ENCODE measurements at places on chromosomes 6 and 20.

- no peak for DNase-seq
These were observed 37.6 kb upstream of the EPB41L1 start for GRCh38 chr20:36116807-36117441.

GRCh38 chr20:25233016-25233772 is 14.7 kb upstream of the PYGB start:
- no peak for DNase-seq

DNA sequence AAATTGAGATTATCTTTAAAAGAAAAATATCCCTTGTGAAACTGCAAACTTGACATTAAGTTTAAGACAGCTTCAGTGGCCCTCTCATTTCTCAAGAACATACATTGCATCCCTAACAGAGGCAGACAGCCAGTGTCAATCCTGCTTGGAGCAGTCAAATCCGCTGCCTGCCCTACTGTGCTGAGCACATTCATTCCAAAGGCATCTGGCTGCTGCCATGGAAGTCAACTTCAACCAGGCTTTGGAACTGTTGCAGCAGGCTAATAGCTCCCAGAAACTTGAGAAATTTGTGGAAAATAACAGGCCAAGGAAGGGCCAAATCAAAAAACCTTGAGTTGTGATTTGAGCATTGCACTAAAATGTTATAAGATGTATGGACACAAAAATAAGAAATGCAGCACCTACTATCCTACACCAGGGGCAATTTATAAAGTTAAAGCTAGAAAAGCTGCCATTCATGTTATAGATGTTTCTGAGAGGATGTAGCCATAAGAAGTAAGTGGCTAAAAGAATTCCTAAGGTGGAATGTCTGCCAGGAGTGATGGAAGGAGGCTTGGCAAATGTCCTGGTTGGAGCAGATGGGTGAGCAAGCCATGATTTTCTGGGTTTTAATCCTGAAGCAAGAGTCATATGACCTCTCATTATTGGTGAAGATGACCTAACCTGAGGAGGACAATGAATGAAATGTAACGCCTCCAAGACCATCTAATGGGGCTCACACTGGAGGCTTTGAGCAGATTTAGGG is 31.4 kb upstream of the HAO1 start:
- DNase-seq: no peak

- no peak for DNase-seq
These were observed 42.8 kb downstream of the GPR6 start for GRCh38 chr6:110020888-110021287.

GRCh38 chr6:1524040-1524480 is 85.7 kb upstream of the FOXC1 start:
- peak; percentile 89 for DNase-seq

- no peak for DNase-seq
These were observed 435 bp downstream of the ZSWIM3 start for GRCh38 chr20:45857882-45858216.

DNA sequence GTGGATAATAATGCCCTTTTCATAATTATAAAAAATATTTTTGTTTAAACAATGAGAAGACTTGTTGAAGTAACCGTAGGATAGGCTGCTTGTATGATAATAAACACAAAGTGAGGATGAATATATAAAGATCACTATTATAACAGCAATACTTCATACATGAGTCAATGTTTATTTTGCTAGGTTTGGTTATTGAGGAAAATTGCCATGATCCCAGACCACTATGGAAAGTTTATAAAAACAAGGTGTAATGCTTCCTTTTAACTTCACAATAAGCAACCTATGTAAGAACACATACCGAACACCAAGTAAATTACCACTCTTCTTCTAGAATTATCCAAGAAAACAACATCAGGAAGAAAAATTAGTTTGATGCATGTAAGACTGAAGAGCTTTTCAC is 495.3 kb upstream of the RNF217 start:
- no peak for DNase-seq

DNA sequence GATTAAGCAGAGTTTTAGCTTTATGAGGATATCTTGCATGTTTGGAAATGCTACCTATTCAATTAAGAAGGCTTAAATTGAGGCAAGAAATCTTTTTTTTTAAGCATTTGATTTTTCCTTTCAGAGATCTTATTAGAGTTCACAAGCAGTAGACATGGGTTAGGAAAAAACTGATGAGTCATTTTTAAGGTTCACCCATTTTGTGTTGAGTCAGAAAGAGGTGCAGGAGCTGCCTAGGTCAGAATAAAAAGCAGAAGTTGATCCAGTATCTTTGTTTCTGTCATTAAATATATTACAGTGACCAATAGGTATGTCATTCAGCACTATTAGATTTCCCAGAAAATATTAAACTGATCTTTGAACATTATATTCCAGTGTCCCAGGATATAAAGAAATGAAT is 306.8 kb downstream of the LMBRD1 start:
- no peak for DNase-seq

DNA sequence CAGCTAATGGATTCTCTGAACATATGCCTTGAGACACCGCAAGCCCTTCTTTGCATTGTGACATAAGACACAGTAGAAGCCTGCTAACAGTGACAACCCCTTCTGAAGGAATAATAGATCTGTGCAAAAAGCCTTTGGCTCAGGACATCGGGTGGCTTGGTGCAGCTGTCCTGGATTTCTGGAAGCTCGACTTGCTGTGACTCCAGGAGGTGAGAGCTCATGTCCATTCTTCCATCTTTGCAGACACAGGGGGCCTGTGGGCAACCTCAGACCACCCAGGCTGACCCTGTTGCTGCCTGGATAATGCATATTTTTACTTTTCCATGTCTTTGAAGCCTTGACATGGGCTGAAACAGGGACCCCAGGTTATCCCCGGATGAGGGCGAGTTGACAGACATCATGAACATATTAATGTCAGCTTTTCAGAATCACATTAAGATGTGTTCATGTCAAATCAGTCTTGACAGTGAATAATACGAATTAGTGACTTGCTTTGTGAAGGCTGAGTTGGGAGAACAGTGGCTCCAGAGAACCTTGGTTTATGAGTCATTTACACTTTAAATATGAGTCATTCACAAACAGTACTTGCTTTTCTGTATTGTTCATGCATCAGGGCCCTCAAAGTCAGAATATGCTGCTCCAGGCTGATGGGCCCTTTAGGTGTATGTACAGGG is 66.8 kb upstream of the IYD start:
- DNase-seq: peak; percentile 68

- DNase-seq: no peak
These were observed 41.3 kb downstream of the ADGRF1 start for GRCh38 chr6:47000842-47001241.

- no peak for DNase-seq
These were observed 2.8 kb upstream of the SLC17A5 start for GRCh38 chr6:73656531-73657145.

DNA sequence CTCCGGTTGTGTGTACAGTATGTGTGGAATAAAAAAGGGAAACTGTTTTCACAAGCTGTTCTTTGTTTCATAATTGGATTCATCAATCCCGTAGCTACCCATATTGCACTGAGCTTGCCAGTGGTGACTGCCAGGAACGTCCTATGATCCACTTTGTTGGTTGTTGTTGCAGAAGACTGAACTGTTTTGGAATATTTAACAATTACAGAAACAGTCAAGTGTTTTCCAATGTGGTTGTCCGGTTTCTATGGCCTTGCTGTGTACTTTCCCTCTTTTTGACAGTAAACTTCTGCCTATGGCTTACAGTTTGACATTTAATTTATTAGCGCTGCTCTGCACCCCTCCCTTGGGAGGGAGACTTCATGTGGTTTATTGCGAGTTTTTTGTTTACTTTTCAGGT is 141.2 kb downstream of the DTNBP1 start:
- DNase-seq: no peak

GRCh38 chr6:18039481-18039880 is 52.0 kb upstream of the KIF13A start:
- no peak for DNase-seq

GRCh38 chr6:117561128-117561527 is 41.2 kb downstream of the GOPC start:
- no peak for DNase-seq

- no peak for DNase-seq
These were observed 141.7 kb downstream of the MTFR2 start for GRCh38 chr6:136108361-136108945.

DNA sequence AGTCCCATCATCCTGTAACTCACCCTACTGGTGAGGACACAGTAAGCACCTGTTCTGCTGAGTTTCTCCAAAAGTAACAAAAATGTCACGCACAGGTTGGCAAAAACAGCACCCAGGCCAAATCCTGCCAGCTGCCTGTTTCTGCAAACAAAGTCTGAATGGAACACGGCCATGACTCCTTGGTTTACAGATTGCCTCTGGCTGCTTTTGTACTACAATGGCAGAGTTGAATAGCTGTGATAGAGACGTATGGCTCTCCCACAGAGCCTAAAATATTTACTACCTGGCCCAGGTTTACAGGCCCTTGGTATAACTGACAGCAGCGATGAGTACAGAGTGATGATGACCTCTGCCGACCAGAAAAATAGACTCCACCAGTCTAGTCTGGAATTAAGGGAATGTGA is 52.6 kb downstream of the CNKSR3 start:
- no peak for DNase-seq
